ENCODE measurements at places on chromosomes 3 and 15.

DNA sequence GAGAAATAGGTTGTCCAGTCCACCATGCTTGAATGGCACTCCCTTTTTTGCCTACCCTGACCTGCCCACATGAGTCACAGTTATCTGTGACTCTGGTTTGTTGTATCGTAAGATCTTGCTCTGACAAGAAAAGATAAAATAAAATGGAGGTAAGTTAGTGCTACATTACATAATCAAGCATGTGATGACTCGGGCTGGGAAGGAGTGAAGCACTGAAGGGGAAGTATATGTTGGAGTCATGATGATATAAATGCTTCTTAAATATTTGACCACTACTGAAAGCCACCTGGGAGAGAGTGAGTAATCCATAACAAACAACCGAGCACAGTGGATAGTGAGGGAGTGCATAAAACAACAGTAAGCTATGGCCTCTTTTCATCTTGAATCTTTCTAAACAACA, 124.4 kb downstream of the SHOX2 start:
- DNase-seq = no peak

DNA sequence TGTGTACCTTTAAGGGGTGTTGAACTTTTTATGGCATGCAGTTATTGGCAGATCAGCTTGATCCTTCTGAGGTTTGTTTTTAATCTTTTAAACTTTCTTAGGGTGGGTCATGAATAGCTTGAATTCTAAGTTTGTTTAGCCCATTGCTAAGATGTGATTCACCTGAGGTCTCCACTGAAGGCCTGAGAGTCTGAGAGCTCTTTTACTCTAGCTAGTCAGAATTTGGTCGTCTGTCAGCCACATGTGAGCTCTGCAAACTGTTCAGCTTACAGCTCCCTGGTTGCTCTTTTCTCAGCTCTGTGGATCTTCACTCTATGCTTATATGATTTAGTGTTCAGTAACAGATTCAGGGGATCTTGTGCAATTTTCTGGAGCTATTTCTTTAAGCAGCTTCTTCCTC, 161.3 kb downstream of the ABHD5 start:
- no peak for DNase-seq

GRCh38 chr3:46399557-46399956, 7.3 kb downstream of the CCR5AS start:
- no peak for DNase-seq

DNA sequence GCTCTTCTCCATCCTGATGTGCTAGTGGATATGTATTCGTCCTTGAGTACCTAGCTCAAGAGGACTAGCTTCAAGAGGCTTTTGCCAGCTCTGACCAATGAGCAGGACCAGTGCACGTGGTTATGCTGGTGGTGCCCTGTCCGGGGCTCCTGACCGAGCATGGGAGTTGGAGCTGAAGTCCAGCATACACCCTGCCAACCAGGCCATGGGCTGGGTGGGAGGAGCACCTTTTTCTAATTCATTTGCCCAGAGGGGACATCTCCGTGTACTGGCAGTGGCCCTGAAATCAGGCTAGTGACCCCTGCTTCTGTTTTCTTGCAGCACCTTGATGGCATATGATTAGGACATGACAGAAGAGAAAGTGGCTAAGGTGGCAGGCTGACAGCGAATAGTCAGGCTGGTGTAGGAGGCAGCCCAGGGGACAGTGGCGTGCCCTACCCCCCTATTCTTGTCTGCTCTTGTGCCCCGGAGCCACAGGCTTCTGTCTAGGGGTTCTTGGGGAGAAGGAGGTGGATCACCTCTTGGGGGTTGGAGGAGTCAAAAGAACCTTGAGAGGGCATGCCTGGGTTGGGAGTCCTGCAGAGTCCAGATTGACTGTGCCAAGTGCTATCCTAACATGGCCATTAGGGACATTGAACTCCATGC, 16.5 kb downstream of the PODXL2 start:
- no peak for DNase-seq

DNA sequence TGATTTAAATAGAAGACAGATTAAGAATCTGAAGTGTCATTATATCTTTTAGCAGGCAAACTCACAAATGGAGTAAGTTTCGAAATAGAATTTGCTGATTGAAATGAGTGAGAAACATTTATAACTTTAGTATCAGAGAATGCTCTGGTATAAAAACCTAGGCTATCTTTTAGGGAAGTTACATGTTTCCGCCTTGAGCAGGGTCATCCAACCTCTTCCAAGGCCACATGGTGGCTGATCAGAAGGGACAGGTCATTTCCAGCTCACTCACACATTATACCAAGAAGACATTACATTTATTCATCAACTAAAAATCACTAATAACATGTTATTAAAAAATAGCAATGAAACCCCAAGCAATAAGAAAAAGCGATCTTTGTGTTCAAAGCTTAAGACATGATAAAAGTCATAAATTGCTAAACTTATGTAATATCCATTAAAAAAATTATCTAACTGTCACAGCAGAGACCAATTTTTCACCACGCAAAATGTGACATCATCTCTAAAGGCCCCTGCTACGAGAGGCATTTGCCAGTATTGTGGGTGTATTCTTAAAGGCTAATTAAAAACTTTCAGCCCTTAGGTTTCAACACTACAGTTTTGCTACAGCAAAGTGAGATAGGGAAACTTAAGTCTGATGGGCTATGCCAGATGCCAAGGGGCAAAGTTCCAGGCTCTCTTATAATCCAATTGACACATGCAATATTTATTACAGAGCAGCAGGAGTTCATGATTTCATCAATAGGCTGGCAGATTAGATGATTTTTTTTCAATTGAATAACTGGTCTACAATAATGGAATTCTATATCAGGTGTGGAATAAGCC, 240.4 kb upstream of the TBL1XR1 start:
- DNase-seq = no peak
